ENCODE measurements at places on chromosomes 6 and 20.

GRCh38 chr20:13661070-13661685 lies 22.4 kb upstream of the TASP1 start:
- no peaks in the 10 kb centered on the region for H3K36me3 ChIP-seq
- DNase-seq = no peak

DNA sequence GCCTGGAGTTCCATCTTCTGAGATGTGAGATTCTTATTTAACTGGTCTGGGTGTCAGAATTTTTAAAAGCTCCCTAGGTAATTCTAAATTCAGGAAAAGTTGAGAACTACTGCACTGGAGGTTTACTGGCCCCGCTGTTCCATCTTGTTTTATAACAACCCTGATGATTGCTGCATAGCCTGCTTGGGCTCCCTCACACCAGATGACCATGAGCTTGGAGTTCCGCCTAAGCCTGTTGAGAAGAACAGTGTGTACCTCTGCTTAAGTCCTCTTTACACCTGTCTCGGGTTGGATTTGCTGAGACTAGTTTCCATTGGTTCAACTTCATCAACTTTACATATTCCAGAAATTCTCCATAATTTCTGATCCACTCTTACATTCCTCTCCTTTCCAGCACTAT lies 77.9 kb downstream of the FKBP5 start:
- H3K4me3 ChIP-seq = no peak overlapping the region
- H3K36me3 ChIP-seq = no peaks in the 10 kb centered on the region
- H3K27me3 ChIP-seq = no peaks in the 10 kb centered on the region
- H3K27ac ChIP-seq = no peak overlapping the region
- no peak for DNase-seq

DNA sequence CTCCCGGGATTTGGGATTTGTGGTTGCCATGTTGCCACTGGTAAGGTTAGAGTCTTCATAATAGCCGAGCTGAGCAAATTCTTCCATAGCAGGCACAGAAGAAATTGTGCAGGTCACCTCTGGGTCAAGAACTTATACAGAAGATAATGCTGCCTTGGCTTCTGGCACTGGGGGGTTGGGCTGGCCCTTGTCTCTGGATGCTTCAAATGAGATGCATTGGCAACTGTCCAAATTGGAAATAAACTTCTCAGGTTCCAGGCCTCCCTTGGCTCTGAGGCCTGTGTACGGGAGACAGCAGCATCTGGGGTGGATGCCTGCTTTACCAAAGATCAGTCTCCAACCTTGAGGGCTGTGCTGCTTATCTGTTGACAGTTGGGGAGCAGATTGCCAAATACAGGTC lies 26.2 kb downstream of the MYO6 start:
- H3K36me3 ChIP-seq = no peaks in the 10 kb centered on the region
- H3K4me1 ChIP-seq = no peaks in the 10 kb centered on the region
- no peak for DNase-seq
- H3K4me3 ChIP-seq = no peak overlapping the region

GRCh38 chr20:4681991-4682401 lies 39.7 kb upstream of the PRND start:
- H3K4me3 ChIP-seq = no peak overlapping the region
- no peak overlapping the region for H3K27ac ChIP-seq
- H3K36me3 ChIP-seq = no peaks in the 10 kb centered on the region
- no peak for DNase-seq

Data from H1 (cell line).